ENCODE measurements at places on chromosomes 5 and 9.

- no peak for DNase-seq
Observed at GRCh38 chr9:134316449-134317160, 9.7 kb upstream of the RXRA start.

GRCh38 chr9:9951556-9952160 lies 661.1 kb downstream of the PTPRD start:
- DNase-seq = no peak

- no peak for DNase-seq
Observed at GRCh38 chr5:98794414-98795080, 21.1 kb downstream of the RGMB start.

GRCh38 chr9:89790542-89791109 lies 185.8 kb downstream of the GADD45G start:
- DNase-seq = no peak

DNA sequence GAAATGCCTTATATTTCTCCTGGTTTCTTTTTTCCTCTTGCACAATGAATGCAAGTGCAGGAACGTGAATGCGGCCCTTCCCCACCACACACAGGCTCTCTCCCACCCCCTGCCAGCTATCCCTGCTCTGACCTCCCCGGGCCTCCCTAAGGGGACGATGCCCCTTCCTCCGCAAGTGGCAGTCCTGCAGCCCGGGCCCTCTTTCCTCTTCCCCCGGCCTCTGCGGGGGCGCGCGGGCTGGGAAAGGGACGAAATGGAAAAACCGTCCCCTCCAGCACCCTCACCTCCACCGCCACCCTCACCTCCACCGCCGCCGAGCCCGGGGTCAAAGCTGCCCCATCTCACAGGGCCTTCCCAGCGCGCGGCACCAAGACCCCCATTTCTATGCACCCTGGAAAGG lies 44.7 kb downstream of the GAS1 start:
- DNase-seq = no peak

DNA sequence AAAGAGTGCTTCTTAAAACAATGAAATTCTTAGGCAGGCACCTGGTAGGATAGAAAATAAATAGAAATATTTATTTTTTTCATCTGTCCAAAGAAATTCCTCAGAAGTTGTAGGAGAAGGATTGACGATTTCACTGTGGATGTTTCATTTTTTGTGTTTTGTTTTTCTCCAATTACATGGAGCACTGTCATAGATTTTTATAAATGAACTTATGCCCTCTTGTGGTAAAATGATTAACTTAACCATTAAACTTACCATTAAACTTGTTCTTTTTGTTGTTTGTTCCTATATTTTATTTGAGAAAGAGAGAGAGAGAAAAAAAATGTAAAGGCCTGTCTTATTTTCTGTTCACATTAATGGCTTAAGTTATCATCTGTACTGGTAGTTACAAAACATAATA lies 339.2 kb downstream of the PRR16 start:
- DNase-seq = no peak

GRCh38 chr5:93359960-93360305 lies 221.1 kb downstream of the NR2F1-AS1 start:
- DNase-seq = no peak

- DNase-seq = no peak
Observed at GRCh38 chr9:700365-701282, 140.9 kb upstream of the DMRT1 start.

DNA sequence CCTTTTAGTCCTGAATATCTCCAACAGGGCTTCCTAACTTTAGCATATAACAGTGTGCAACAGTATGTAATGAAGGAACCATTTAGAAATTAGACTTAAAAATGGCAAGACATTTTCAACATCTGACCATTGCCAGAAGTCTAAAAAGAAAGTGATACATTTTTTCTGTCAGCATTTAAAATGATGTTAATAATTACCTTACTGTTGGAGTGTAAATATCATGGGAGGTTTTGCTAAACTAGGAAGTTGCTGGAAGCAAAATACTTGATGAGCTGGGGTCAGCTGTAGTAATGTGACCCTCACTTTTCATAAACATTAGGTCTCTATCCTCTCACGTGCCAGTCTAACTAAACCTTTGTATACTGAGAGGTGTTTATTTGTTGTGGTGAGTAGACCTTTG lies 68.8 kb downstream of the NTRK2 start:
- DNase-seq = no peak

GRCh38 chr5:54601411-54602230 lies 84.1 kb downstream of the SNX18 start:
- no peak for DNase-seq

DNA sequence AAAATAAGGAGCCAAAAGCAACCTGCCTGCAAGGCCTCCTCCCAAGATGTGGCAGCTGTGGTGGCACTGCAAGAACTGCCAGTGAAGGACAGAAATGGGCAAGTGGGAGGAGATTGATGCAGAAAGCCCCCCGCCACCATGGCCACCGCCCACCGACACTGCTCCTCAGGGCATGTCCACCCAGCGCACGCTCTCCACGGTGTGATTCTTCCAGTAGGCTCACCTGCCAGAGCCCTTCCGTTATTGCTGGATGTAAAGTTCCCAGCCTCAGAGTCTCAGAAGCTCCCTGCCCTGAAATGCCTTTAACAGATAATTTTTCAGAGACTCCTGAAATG lies 155.2 kb upstream of the PHYKPL start:
- no peak for DNase-seq

- DNase-seq = peak; percentile 5
Observed at GRCh38 chr9:89036891-89037290, 45.6 kb downstream of the S1PR3 start.

DNA sequence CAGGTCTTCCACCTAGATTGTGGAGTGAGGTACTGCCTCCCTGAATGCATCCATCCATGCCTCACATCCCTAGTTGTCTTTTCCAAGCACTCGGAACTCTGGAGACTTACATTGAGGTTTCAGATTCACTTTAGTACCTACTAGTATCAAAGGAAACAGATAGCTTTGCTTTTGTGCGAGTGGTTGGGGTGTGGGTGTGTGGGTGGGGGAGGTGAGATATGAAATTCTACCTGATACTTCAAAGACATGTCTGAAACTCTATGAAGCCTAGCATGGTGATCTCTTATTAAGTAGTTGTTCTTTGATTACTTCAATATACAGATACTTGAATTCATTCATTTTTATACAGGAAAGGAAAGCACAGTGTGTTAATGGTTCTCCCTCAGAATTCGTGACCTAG lies 64.4 kb downstream of the MCCC2 start:
- DNase-seq = no peak

DNA sequence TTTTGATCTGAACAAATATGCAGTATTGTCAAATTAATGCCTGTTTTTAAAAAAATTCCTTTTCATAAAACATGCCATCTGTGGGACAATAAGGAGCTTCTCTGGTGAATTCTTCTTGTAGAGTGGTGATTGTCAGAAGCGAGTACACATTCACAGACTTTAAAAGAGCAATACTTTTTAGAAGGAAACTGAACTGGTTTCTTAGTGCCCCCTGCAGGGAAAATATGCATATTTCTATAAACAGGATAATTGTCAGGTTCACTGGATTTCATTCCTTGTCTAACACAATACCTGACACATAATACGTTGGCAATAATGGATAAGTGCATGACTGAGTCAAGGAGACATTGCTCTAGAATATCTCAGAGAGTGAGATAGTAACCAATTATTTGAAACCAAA lies 133.7 kb downstream of the KIF4B start:
- DNase-seq = no peak

GRCh38 chr5:143449772-143450171 lies 46.3 kb upstream of the NR3C1 start:
- no peak for DNase-seq

- no peak for DNase-seq
Observed at GRCh38 chr9:107875571-107875980, 386.0 kb upstream of the KLF4 start.

DNA sequence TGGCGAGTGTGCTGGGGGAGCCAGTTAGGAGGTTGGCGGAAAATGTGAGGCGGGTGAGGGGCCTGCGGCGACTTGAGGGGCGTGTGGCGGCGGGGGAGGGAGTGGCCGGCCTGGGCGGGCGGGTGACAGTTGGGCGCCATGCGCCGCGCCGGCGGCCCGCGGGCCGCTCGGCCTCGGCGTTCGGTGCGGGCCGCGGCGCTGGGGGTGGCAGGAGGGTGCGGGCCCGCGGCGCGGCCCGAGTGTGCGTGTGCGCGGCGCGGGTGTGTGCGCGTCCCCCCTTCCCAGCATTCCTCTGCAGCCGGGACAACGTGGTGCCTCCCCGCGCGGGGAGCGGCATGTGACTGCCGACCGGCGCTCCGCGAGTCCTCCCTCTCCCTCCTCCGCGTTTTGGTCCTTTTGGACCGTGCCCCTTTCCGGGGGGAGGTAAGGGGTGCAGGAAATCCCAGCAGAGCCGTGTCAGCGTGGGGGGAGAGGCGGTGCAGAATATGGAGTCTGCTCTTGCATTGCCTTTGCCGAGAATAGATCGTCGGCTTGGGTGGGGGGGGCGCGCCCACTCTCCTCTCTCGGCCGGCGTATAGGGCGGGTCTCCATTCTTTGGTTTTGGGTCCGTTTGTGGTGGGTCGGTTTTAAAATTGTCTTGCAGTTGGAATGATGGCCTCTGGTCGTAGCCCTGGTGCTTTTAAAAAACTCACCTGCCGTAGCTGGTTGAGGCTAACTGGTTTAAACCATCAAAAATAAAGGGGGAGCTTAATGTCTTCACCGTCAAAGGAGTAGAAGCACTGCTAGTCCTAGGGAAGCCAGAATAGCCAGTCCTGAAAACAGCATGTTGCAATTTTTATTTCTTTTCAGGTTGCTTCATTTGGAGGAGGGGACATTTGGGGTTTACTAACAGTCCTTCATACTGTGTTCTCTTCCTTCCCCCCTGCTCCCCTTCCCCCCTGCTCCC lies 2.0 kb downstream of the LARP1 start:
- peak; percentile 54 for DNase-seq

- DNase-seq = no peak
Observed at GRCh38 chr9:26210338-26210851, 532.2 kb upstream of the TUSC1 start.

DNA sequence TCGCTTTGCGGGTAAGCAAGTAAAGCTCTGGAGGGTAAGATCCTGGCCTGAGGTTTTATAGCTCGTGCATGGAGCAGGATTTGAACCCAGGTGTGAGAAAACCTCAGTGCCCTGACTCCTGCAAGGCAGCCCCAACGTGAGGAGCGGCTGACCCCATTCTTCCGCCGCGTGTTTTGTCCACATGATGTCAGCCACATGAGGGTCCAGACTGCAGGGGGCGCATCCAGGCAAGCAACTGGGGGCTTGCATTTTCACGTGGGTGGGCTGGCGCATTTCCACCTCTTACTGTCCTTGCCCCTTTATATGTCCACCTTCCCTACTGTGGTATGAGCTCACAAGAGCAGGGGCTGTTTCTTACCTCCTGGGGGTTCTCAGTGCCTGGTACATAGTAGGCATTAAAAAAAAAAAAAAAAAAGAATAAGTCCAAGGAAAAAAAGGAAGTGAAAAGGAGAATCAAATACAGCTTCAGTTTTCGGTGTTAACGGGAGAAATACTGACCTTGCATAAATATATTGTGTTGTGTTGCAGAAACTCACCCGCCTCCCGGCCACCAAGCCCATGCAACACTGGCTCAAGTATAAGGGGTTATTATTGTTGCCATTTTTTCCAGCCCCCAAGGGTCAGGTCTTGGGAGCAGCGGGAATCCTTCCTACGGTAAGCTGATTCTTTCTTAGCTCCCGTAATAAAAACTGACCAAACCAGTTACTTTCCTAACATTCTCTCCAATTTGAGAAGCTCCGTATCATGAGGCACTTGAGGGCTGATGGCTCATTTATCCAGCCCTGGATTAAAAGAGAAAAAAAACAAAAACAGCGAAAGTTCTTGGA lies 15.0 kb downstream of the TLX3 start:
- DNase-seq = no peak

DNA sequence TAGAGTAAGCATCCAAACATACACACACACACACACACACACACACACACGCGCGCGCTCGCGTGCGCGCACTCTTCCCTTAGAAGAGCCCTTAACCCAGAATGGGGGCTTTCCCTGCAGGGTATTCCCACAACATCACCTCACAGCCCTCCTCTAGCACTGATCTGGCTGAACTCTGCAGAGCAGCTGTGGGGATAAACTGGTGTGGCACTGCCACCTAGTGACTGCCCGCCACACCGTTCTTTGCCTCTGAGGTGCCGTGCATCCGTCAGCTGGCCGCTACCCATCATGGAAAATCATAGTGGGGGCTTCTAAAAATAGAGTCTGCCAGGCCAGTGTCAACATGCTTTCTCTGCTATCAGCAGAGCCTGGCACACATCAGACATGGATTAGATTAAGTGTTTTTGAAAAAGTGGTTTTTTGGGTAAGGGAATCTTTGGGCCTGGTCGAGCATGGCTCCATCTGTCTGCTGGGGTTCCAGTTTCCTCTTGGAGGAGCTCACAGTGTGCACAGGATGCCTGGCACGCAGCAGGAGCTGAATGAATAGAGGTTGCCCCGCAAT lies 88.1 kb downstream of the KCNN2 start:
- DNase-seq = peak; percentile 29
